ENCODE measurements at places on chromosomes 16 and 17.

GRCh38 chr16:55568207-55568606 is 1.7 kb downstream of the CAPNS2 start:
- DNase-seq: no peak

- no peak for DNase-seq
Measured at GRCh38 chr16:72970656-72971055, 77.3 kb downstream of the ZFHX3 start.

GRCh38 chr17:63535640-63536039 is 12.5 kb downstream of the KCNH6 start:
- DNase-seq: no peak

- no peak for DNase-seq
Measured at GRCh38 chr17:4648741-4649140, 7.3 kb upstream of the ALOX15 start.

DNA sequence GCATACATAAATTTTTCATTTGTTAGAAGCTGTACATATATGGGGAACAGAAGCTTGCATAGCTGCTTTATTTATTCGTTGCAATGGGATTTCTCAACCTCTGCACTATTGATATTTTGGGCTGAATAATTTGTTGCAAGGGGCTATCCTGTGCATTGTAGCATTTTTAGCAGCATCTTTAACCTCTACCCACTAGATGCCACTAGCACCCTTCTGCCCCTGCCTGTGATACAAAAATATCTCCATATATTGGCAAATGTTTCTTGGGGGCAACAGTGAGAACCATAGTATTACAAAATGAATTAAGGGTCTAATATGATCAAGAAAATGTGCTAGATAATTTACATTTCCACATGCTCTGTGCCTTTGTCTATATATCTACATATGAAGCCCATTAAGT is 1401.0 kb downstream of the CDH11 start:
- DNase-seq: no peak

GRCh38 chr16:82092711-82093110 is 57.7 kb downstream of the HSD17B2 start:
- DNase-seq: no peak
